Activated CD4-positive, alpha-beta T cell treated with anti-CD3 and anti-CD28 coated beads, Interleukin-2, amount 10 ng/mL, durations not matched to agents 7 days and 5 days (primary cell): ENCODE measurements at places on chromosomes 12 and 14. TPM values are rescaled to one million over a fixed set of nuclear protein-coding genes. Genes with fewer than 3 reads are reported as not detected.

The LHX5 gene
- total RNA-seq = not detected

The KIF26A gene
- total RNA-seq = 0.35 TPM

The NPFF gene
- total RNA-seq = not detected

The POTEM gene
- not detected for total RNA-seq

The HOXC6 gene
- not detected for total RNA-seq

The FAM90A1 gene
- not detected for total RNA-seq

The MYF5 gene
- not detected for total RNA-seq

The TOMM20L gene
- not detected for total RNA-seq

The EIF2S1 gene
- total RNA-seq = 115 TPM

The MAPK1IP1L gene
- total RNA-seq = 94.3 TPM

The EIF2S3B gene
- total RNA-seq = 1.0 TPM

The TAS2R10 gene
- 0.25 TPM for total RNA-seq

The LRRK2 gene
- total RNA-seq = not detected

The GPR84 gene
- total RNA-seq = 0.33 TPM

The SSTR1 gene
- not detected for total RNA-seq

The TSHR gene
- 1.0 TPM for total RNA-seq

The MYO1H gene
- not detected for total RNA-seq

The CLEC1B gene
- not detected for total RNA-seq

The KLHDC1 gene
- 2.4 TPM for total RNA-seq
